Panc1 (cell line): ENCODE measurements at places on chromosomes 7 and 10.
A peak's percentile ranks its signal among the peaks of the same experiment; 100 is the strongest.

- H3K4me1 ChIP-seq = no peaks in the 10 kb centered on the region
- DNase-seq = no peak
- no peak overlapping the region for H3K27ac ChIP-seq
- H3K4me3 ChIP-seq = no peak overlapping the region
Measured at GRCh38 chr7:141386881-141387280, 164.3 kb upstream of the AGK start.

DNA sequence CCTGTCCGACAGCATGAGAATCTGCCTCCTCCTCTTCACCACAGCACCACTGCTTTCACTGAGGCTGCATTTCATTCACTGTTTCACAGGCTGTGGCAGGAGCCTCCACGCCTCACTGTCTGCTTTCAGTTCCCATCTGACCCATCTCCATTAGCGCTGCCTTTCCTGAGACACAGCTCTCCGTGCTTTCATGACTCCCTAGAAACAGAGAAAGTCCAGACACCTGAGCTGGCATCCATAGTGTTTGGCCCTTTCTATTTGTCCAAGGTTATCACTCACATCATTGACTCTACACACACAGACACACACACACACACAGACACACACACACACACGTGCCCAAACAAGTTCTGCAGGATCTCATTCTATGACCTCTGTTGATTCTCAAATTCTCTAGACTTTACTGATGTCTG, 5.2 kb downstream of the LGI1 start:
- no peaks in the 10 kb centered on the region for H3K36me3 ChIP-seq
- H3K4me3 ChIP-seq = no peak overlapping the region
- H3K27me3 ChIP-seq = no peaks in the 10 kb centered on the region; the same call in 1 of the 2 replicates
- no peak for DNase-seq
- no peak overlapping the region for H3K27ac ChIP-seq
- H3K4me1 ChIP-seq = no peaks in the 10 kb centered on the region

DNA sequence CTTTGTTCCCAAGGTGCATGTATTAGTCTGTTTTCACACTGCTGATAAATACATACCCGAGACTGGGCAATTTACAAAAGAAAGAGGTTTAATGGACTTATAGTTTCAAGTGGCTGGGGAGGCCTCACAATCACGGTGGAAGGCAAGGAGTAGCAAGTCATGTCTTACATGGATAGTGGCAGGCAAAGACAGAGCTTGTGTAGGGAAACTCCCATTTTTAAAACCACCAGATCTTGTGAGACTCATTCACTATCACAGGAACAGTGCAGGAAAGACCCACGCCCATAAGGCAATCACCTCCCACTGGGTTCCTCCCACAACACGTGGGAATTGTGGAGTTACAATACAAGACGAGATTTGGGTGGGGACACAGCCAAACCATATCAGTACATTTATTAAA, 92.9 kb downstream of the PPP1R3C start:
- H3K4me3 ChIP-seq = no peak overlapping the region
- no peaks in the 10 kb centered on the region; the same call in 1 of the 2 replicates for H3K27me3 ChIP-seq
- H3K4me1 ChIP-seq = no peaks in the 10 kb centered on the region; the same call in 1 of the 2 replicates
- no peak overlapping the region for H3K27ac ChIP-seq
- H3K36me3 ChIP-seq = no peaks in the 10 kb centered on the region
- no peak for DNase-seq

DNA sequence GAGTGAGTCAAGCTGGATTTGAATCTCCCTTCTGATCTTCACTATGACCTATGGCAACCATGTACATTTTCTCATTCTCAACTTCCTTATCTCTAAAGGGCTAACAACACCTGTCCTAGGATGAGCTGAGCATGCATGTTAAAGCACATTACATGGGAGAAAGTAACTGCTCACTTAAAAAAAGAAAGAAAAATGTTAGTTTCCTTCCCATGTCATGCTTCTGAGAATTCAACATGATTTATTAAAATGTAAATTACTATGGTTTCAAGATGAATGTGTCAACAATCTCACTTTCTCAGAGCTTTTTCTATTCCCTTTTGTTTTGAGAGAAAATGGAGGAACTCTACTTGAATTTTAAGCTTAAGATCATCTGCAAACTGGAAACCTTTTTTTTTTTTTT, 295.3 kb downstream of the SKIDA1 start:
- no peaks in the 10 kb centered on the region for H3K27me3 ChIP-seq
- H3K36me3 ChIP-seq = no peaks in the 10 kb centered on the region
- DNase-seq = no peak
- no peak overlapping the region for H3K27ac ChIP-seq
- H3K4me1 ChIP-seq = no peaks in the 10 kb centered on the region
- no peak overlapping the region for H3K4me3 ChIP-seq

DNA sequence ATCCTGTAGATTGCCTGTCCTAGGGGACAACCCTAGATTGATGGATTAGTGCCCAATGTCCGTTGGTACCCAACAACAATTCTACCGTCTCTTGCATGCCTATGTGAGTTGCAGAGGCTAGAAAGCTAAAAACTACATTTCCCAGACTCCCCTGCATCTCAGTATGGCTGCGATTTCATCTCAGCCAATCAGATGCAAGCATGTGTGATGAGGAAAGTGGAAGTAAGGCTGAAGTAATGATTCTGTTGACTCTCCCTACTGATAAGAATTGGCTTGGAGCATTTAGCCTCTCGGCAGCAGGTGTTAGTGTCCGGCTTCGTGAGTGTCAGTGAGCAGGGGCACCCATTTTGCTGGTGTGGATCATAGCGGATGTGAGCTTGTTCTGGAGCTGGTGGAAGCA, 171.9 kb downstream of the FGFR2 start:
- no peaks in the 10 kb centered on the region for H3K4me1 ChIP-seq
- no peak overlapping the region for H3K4me3 ChIP-seq
- H3K36me3 ChIP-seq = no peaks in the 10 kb centered on the region
- no peak for DNase-seq

DNA sequence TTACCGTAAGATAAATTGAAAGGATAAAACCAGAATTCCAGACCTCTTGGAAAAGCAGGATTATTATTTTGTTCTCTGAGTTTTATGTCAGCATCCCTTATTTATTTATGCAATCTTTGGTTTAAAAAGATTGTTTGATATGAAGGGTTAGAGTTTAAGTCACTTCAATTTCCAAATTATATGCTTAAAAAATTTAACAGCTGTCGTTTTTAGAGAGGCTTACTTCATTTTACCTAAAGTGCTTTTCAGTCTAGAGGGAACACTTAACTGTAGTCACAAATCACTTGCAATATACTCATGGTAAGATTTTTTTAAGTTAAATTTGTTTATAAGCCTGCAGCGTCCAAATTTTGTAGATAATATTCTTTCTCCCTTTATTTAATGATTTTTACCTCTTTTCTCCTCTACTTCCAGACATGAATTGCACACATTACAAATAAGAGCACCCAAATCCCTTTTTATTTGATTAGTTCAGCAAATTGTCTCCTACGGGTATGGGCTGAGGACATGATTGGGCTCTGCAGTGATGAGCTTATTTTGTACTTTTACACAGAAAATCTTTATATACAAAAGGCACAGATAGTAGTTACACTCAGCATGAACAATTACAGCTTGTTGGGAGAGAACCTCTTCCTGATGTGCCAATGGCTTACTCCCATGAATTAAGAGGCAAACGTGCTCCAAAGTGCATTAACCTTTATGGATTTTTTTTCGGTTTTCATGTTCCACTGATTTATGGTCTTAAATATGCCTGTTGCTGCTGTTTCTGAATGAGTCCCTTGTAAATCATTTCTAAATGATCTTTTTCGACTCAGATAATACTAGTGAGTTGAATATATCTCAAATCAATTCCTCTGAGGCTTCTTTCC, 319.3 kb upstream of the LRGUK start:
- no peak overlapping the region for H3K27ac ChIP-seq
- H3K27me3 ChIP-seq = no peaks in the 10 kb centered on the region
- H3K4me3 ChIP-seq = no peak overlapping the region
- H3K4me1 ChIP-seq = no peaks in the 10 kb centered on the region

DNA sequence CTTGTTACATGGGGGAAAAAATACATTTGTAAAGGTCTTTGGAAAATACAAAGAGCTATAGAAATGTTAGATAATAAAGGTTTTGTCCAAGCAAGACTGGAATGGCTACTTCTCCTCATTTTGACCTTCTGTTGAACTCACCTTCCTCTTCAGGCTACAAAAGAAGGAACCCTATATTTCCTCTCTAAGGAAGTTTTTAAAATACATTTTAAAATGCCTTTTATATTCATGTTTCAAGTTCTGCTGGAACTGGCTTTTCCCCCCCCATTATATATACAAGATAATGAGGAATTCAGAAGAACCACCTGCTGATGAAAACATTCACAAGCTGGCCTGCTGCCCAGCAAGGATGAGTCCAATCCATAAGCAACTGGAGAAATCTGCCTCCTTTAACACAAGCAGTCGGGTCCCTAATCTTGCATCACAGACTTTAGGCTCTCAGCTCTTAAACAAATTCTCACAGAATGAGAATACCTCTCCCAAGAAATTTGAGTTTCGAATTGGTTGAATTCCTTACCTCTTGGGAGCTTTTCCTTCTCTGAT, 44.6 kb downstream of the MTERF1 start:
- no peak for DNase-seq
- H3K27ac ChIP-seq = no peak overlapping the region
- no peak overlapping the region for H3K4me3 ChIP-seq
- no peaks in the 10 kb centered on the region for H3K27me3 ChIP-seq

GRCh38 chr10:20608503-20608902, 288.6 kb downstream of the NEBL start:
- no peaks in the 10 kb centered on the region for H3K36me3 ChIP-seq
- no peak overlapping the region for H3K4me3 ChIP-seq
- H3K4me1 ChIP-seq = no peaks in the 10 kb centered on the region
- H3K27ac ChIP-seq = no peak overlapping the region

GRCh38 chr7:33191340-33191739, 62.0 kb downstream of the BBS9 start:
- H3K27ac ChIP-seq = no peak overlapping the region
- H3K4me3 ChIP-seq = no peak overlapping the region
- no peaks in the 10 kb centered on the region for H3K4me1 ChIP-seq
- no peaks in the 10 kb centered on the region for H3K36me3 ChIP-seq
- DNase-seq = no peak

- H3K4me1 ChIP-seq = peaks cover 3% of the 10 kb centered on the region; the same call in 1 of the 2 replicates
- no peak overlapping the region for H3K27ac ChIP-seq
- H3K36me3 ChIP-seq = no peaks in the 10 kb centered on the region
- no peaks in the 10 kb centered on the region for H3K27me3 ChIP-seq
- DNase-seq = no peak
- H3K4me3 ChIP-seq = no peak overlapping the region
Measured at GRCh38 chr7:131186816-131187215, 140.9 kb upstream of the MKLN1 start.

DNA sequence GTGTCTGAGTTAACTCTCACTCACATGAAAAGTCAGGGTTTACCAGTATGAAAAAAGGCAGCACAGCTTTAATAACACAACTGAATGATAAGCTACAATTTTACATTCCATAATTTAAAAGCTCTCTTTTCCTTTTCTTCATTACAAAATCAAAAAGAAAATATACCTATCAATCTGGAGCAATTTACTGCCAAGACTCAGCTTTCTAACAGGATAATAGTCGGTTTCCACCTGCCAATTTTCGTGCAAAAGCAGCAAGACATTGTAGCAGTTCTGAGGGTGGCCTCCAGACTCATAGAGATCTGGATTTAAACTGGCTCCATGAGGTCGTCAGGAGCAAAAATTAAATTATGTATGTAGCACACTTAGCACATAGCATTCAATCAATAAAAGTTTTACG, 191.0 kb downstream of the GLI3 start:
- H3K4me3 ChIP-seq = no peak overlapping the region
- no peaks in the 10 kb centered on the region for H3K36me3 ChIP-seq
- H3K4me1 ChIP-seq = no peaks in the 10 kb centered on the region
- no peak overlapping the region for H3K27ac ChIP-seq

DNA sequence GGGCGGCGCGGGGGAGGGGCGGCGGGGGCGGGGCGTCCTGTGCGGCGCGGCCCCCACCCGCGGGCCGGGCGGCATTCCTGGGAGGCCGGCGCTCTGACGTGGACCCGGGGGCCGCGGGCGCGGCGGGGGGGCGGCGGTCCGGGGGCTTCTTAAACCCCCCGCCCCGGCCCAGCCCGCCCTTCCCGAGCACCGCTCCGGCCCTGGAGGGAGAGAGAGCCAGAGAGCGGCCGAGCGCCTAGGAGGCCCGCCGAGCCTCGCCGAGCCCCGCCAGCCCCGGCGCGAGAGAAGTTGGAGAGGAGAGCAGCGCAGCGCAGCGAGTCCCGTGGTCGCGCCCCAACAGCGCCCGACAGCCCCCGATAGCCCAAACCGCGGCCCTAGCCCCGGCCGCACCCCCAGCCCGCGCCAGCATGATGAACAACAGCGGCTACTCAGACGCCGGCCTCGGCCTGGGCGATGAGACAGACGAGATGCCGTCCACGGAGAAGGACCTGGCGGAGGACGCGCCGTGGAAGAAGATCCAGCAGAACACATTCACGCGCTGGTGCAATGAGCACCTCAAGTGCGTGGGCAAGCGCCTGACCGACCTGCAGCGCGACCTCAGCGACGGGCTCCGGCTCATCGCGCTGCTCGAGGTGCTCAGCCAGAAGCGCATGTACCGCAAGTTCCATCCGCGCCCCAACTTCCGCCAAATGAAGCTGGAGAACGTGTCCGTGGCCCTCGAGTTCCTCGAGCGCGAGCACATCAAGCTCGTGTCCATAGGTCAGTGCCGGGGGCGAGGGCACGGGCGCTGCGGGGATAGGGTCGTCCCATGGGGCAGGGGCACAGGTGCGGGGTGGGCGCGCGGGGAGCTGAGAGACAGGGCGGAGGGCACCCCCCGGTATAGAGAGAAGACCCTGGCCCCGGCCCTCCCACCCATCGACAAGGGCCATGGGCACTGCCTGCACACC, at the start of gene FLNC:
TSS of gene FLNC (plus strand) at position 176 of the 947 bp plus-strand sequence. CDS start at position 408, 232 bp downstream.
- H3K4me3 ChIP-seq = peak within 1 kb of the TSS; percentile 45
- H3K36me3 ChIP-seq = no peaks in the 10 kb centered on the region
- no peaks in the 10 kb centered on the region for H3K27me3 ChIP-seq

- no peaks in the 10 kb centered on the region for H3K4me1 ChIP-seq
- no peak overlapping the region for H3K27ac ChIP-seq
- H3K36me3 ChIP-seq = no peaks in the 10 kb centered on the region
- no peak overlapping the region for H3K4me3 ChIP-seq
- H3K27me3 ChIP-seq = no peaks in the 10 kb centered on the region
- no peak for DNase-seq
Measured at GRCh38 chr7:102193806-102194205, 92.9 kb upstream of the SH2B2 start.

DNA sequence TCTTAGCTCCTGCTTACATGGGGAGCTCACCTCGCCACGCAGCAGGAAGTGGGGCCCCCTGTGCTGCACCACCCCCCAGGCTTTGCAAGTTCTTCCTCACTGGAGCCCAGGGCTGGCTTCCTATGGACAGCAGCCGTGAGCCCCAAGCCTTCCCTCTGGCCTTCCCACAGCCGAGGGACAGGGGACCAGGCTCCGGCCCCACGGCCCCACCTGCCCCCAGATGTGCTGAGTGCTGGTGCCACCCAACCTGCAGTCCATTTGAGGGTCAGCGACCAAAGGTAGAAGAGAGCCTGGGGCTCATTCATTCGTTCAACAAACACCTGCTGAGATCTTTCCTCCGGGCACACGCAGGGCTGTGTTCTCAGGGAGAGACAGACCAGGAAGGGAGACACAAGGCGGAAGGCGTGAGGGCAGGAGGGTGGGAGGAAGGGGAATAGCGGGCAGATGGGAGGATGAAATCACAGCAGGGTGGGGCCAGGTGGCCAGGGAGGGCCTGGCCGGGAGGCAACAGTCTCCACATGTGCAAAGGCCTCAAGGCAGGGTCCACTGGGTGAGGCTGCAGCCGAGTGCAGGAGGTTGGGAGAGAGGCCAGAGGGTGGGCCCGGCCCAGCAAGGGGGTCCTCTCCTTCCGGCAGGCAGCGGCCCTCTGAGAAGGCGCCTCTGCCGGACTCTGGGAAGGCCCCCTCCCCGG, 100.1 kb downstream of the FOXL3 start:
- H3K27ac ChIP-seq = no peak overlapping the region
- no peaks in the 10 kb centered on the region for H3K27me3 ChIP-seq
- no peaks in the 10 kb centered on the region for H3K36me3 ChIP-seq
- H3K4me3 ChIP-seq = no peak overlapping the region
